AG04450 (cell line): ENCODE measurements at places on chromosomes 1 and 21. TPM values are rescaled to one million over a fixed set of nuclear protein-coding genes. Genes with fewer than 3 reads are reported as not detected.

DNA sequence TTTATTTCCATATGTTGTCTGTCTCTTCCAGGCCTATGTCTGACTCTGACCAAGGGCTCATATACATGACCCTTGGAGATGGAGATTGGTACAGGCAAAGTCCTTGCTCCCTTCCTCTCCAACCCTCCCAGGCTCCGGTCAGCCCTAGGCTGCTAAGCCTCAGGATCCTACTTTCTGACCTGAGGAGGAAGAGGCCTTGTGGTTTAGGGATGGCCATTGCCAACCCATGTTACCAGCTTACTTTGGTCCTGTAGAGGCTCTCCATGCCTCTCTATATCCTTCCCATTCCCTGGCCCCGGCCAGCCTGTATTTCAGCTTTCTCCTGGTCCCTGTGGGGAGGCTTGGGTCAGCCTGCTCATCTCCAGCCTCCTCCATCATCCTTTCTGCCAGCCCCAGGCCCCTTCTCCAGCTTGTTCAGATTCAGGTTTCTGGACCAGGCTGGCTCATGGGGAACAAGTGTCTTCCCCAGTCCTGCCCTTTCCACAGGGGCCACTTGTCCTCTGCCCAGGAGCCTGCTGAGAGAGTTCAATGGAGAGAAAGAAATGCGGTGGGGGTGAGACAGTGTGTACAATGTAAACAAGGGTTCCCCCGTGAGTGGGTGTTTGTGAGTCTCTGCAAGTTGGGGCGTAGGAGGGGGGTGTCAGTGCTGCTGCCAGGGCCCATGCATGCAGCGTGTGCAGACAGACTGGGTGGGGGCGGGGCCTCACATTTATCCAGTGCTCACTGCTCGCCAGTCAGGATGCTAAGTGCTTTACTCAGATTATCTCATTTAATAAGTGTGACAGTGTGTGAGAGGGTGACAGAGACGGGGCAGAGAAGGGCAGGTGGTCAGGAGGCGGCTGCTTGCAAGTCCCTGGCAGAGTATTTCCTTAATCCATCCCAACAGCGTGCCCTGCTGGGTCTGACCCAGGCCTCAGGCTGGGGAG lies 31.3 kb upstream of the FOXO6 start:
- DNase-seq: no peak

DNA sequence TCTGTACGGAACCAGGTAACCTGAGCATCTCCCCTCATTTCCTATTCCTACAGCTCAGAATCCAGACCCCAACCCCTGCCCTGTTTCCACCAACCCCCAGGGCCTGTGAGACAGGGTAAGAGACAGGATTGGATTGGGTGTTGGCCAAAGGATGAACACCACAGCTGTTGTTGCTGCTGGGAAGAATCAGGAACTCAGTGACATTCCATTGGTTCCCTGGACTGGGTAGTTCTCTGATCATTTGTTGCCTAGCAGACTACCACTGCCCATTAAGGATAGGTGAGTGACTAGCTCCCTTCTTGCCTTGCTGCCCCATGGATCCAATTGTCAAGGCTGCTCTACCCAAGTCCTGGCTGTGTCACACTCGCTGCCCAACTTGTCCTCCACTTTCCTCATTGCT lies 10.0 kb downstream of the NCSTN start:
- no peak for DNase-seq

DNA sequence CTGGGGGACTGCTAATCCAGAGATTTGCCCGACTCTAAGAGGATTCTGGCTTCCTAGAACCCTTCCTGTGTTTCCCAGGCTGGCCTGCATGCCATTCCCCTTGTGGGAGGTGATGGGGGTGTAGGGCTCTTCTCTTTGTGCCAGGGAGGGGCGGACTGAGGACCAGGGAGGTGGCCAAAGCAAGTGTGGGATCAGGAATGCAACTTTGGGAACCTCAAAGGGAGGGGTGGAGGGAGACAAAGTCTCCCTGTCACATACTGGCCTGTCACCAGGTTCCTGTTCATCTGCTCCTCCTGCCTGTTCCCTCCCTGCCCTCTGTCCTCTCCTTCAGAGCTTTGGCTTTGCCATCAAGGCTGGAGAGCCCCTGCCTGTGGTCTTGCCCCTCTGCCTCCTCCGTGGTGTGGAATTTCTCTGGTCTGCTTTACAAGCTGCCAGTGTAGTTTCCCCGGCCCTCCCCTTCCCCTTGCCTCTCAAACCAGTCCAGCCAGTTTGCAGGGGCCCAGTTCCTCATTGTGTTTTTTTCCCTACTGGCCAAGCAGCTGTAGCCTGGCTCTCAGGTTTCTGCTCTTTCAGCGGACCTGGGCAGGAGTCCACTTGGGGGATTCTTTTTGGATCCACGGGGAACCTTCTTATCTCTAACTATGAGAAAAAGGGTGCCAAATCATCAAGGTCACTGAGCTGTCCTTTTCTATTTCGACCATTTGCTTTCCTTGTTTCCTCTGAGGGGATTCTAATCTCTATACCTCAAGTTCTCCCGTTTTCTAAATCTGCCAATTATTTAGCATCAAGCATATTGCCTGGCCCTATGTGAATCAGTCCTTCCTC lies 1.8 kb downstream of the CGN start:
- no peak for DNase-seq

GRCh38 chr21:20639026-20639425 lies 359.2 kb upstream of the NCAM2 start:
- DNase-seq: no peak

DNA sequence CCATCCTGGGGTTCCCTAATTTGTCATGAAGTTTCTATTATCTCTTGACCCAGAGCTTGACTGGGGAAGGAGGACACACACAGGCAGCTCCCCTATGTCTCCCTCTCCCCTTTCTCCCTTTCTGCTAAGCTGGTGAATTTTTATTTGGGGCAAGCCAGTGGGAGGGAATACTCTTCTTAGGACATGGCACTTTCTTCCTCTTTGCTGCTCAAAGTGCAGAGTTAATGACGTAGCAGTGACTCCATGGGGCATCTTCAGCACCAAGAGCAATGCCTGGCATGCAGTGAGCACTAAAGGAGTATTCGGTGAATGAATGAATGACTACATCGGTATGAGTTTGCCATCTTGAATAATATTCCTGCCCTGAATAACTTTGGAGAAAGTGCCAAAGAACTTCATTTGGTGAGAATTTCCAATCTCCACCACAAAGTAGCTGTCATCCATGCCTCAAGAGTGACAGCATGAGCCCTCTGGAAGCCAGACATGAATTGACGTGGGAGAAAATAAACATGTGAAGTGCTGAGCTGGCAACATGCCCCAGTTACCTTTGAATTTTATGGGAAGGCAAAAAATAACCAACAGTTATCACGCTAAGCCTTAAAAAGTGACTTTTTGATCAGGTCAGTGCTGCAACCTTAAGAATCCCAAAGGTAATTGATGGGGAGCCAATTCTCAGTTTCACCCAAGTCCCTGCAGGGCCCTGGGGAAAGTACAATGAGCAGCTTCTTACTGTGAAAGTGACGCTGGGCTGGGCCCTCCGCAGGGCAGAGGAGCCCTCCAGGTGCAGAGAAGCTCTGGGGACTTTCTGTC lies 22.1 kb upstream of the ATF3 start:
- DNase-seq: no peak

- peak; percentile 74 for DNase-seq
Measured at GRCh38 chr21:15293240-15293639, 228.4 kb upstream of the NRIP1 start.

- DNase-seq: no peak
Measured at GRCh38 chr1:221510793-221511503, 230.9 kb downstream of the DUSP10 start.

DNA sequence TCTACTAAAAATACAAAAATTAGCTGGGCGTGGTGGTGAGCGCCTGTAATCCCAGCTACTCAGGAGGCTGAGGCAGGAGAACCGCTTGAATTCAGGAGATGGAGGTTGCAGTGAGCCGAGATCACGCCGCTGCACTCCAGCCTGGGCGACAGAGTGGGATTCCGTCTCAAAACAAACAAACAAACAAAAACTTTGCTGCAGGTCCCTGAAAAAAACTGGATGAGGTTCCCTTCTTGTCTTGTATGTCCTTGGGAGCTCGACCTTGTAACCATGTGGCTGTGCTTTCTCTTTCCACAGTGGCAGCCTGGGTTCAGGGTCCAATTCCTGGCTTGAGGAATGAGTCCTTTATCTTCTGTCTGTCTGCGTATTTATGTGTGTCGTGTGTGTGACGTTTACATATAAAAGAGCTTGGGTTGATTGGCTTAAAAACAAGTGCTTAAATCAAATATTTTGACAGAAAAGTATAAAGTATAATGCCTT lies 18.0 kb upstream of the COX20 start:
- no peak for DNase-seq

DNA sequence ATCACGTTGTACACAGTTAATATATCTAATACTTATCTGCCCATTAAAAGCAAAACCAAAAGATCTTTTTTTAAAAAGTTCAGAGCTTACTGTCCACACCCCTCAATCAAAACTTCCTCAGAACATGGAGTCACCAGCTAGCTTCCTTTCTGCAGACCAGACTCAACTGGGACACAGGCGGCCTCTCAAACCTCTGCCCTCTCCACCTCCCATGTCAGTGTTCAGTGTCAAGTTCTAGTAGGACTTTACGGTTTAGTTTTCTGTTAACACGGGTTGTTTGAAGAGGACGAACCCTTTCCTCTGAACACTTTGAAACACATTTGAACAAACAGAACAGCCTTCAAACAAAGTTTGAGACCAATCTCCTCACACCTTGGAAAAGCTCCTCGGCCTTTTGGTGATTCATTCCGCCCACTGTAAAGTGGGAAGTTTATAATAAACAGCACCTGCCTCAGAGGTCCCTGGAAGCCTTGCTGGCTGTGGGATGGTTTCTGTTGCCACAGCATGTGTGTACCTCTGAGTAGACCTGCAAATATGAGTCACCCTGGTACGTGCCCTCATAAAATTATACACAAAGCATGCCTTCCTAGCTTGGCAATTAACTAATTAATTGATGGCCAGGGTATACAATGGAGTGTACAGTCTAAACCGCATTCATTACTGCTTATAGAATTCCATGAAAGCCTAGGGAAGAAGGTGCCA lies 48.4 kb upstream of the SIPA1L2 start:
- DNase-seq: no peak

GRCh38 chr1:234498448-234499118 lies 19.6 kb upstream of the TARBP1 start:
- no peak for DNase-seq

GRCh38 chr21:44263768-44264167 lies 2.1 kb upstream of the DNMT3L start:
- DNase-seq: no peak

GRCh38 chr1:160954158-160955104 lies at the start of gene ITLN2:
Gene ITLN2, minus strand, starts transcription at chr1:160954809. Its CDS starts 68 bp downstream, at chr1:160954741.
- DNase-seq: no peak

DNA sequence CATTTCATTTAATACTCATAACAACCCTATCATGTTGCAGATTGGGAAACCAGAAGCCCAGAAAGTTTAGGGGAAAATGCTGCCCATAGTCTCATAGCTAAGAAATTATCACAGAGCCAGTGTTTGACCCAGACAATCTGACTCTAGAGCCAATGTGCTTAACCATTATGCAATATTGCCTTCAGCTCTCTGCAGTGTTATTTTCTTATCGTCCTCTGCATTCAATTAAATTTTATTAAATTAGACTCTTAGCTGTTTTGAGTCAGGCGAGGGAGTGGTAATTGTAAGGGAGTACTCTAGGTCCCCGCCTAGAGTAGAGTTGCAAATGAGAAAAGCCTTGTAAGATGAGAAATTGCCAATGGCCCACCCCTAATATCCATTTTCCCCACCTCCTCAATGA lies 191.1 kb downstream of the TTLL7 start:
- DNase-seq: no peak

Gene NUAK2
- 7.0 and 8.2 TPM in 2 replicates for polyA plus RNA-seq

Gene KCNN3
- polyA plus RNA-seq: 0.02 and 0.09 TPM in 2 replicates

Gene NHLH1
- polyA plus RNA-seq: 0.19 and 0.35 TPM in 2 replicates

Gene FOXD3
- polyA plus RNA-seq: not detected in 2 replicates

Gene AK5
- polyA plus RNA-seq: 34.2 and 45.1 TPM in 2 replicates

Gene NKAIN1
- polyA plus RNA-seq: 0.05 and 0.09 TPM in 2 replicates
